ENCODE measurements at places on chromosomes 2 and 18.

- DNase-seq: peak; percentile 87
Observed at GRCh38 chr2:177265824-177266817, 1.6 kb upstream of the NFE2L2 start.

GRCh38 chr2:138298120-138298814 is 203.3 kb upstream of the SPOPL start:
- DNase-seq: no peak

GRCh38 chr18:57980573-57981307 is 63.3 kb upstream of the NEDD4L start:
- DNase-seq: no peak

DNA sequence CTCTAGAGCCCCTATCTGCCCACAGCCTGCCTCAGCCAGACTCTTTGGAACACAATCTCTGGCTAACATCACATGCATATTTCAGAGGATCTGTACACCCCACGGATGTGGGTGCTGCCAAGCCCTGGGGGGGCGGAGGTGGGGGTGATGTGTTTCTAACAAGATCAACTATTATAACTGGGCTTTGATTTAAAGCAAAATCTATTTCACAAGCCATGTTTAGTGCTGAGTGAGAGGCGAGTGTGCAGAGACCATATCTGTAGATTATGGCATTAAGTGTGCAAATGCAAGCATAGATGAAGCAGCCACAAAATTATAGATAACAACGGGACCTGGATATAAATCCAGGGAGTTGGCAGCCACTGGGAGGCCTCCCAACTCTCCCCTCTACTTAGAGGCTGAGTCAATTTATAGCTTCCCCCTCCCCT is 135.8 kb upstream of the SMAD2 start:
- no peak for DNase-seq

GRCh38 chr2:141923657-141924056 is 207.2 kb downstream of the LRP1B start:
- DNase-seq: peak; percentile 1

GRCh38 chr18:25453556-25454269 is 101.7 kb upstream of the ZNF521 start:
- peak; percentile 17 for DNase-seq

DNA sequence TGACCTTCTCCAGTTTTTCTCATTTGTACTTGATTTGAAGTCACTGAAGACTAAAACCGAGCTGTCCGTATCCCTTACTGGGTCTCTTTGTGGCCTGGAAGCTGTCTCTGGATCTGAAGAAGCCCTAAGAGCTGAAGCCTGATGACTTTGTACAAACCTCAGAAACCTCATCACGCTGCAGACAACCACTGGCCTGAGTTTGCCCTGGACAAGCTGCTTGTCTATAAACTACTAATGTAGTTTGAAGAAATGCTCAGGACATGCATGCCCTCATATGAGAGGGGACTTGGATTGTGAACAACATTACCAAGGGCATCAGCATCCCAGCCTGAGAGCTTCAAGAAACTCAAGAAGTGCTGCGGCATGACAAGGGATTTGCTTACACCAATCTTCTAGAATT is 79.3 kb upstream of the CBLN2 start:
- no peak for DNase-seq

DNA sequence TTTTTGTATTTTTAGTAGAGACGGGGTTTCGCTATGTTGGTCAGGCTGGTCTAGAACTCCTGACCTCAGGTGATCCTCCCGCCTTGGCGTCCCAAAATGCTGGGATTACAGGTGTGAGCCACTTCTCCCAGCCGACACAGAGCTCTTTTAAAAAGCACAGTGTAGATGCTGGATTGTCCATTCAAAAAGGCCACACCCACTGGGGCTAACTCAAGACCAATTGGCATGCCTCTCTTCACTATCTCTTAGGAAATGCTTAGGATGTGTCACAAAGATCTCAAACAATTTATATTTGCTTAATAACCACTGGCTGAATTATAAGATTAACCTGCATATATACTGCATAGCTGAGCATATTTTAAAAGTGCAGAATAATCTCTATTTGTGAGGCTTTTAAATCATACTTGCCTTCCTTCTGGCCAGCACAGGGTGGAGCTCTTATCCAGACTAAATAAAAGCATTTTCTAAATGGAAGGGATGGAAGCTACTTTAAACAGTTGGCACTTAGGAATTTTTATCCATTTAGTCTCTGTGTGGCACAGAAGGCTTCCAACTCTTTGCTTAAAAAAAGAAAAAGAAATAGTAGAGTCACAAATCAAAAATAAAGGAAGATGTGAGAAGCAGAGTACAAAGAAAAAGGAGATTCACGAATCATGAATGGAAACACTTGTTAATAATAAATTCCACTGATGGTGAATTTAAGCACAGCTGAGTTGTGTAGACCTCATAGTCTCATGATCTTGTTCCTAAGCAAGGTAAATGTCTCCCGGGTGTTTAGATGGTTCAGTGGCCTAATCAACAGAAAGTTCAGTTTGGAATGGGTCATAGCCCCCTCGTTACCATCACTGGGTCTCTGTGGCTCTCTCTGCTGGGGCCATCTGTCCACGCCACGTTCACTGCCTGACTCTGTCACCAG is 22.4 kb downstream of the CRYGD start:
- DNase-seq: peak; percentile 57

- DNase-seq: no peak
Observed at GRCh38 chr2:78908973-78909372, 116.5 kb upstream of the REG3G start.

DNA sequence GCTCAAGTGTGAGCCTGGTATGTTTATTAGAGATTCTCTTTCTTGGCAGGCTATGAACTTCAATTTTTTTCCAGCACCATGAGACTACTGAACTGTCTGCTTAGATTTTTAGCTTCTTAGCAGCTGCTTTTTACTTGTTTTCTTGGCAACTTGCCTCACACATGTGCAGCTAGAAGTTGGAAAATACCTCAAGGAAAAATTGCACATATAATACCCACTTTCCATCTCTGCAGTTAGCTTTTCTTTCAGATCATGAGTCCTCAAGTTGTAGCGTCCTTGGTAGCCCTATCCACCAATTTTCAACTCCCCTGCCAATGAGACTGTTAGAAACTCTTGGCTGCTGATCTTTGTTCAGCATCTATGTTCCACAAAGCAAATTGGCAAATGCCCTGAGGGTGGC is 302.1 kb downstream of the HRH4 start:
- peak; percentile 2 for DNase-seq

DNA sequence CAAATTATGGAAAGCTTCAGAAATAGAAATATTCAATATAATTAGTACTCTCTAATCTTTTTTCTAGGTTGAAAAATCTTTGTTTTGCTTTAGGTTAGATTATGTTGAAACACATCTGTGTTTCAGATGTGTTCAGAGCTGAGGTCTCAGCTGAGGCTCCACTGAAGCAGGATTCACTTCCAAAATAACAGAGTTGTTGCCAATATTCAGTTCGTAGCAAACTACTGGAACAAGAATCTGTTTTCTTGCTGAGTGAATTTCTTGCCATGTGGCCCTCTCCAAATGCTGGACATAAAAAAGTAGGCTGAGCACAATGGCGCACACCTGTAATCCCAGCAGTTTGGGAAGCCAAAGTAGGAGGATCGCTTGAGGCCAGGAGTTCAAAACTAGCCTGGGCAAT is 8.7 kb downstream of the PHOSPHO2 start:
- DNase-seq: peak; percentile 16
